ENCODE measurements at places on chromosomes 16 and 17. TPM values are rescaled to one million over a fixed set of nuclear protein-coding genes. Genes with fewer than 3 reads are reported as not detected.
A peak's percentile ranks its signal among the peaks of the same experiment; 100 is the strongest.

DNA sequence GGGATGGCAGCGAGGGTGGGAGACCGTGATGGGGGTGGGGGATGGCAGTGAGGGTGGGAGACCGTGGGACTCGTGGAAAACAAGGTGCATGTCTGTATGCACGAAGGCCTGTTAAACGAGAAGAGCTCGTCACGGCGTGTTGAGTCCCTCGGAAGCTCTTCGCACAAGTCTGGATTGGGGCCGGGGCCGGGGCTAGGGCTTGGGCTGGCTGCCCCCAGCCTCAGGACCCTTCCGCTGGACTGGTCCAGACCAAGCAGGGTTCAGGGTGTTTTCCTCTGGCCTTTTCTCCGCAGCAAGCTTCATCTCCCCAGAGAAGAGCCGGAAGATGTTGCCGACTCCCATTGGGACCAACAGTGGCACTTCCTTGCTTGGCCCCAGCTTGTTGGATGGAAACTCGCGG, 7.7 kb upstream of the JPT2 start:
- DNase-seq = no peak

DNA sequence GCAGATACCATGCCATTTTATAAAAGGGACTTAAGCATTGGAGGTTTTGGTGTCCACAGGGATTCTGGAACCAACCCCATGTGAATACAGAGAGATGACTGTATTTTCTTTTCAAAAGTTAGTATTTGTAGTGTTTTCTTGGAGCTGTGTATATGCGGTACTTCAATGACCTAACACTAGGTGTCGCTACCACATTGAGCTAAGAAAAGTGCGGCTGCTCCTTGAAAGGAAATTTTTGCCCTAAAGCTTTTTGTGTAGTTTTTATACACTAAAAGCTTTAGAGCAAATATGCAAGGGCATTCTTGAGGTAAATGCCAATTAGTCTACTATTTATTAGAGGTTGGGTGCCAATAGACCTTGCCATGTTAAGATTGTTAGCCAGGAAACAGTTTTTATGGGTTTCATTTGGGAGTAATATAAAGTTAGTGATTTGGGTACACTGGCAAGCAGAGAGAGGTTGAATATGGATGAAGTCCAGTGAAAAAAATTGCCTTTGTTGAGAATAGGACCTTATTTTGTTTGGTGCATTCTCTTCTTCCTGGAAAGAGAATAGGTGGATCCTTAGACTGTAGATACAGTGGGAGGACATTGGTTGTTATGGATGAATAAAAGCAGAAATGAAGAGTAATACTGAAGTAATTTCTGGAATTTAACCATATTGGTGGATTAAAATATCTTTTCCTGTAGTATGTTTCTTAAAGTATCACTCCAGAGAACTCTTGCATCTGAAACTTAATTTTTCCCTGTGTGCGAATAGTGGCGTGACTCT, 43.3 kb downstream of the BCAS3 start:
- DNase-seq = peak; percentile 27

DNA sequence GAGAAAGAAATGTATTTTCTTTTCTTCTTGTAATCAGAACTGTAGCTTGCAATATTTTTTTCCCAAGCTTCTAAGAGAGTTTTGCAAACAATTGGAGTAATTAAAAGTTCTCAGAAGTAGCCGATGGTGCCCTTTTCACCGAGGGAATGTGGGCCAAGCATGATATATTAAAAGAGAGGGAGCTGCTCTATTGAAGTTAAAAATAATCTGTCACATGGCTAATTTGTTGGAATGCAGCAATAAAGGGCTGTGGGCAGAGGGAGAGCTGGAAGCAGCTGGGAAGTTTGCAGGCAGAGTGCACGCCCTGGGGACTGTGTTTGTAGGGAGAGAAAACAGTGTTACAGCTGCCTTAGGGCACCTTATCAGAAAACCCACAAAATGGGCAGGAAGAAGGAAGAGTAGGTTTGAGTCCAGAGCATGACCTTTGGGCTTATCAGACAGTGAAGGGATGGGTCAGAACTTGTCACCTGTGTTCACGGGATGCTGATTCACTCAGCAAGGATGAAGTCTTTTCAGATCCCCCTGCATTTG, 18.5 kb upstream of the TERF2 start:
- no peak for DNase-seq

- DNase-seq = no peak
Observed at GRCh38 chr17:50848711-50849110, 13.3 kb downstream of the WFIKKN2 start.

GRCh38 chr17:6069539-6070429, at the start of gene WSCD1:
Gene WSCD1 (plus strand): TSS chr17:6070379. CDS start chr17:6080659, 10,280 bp downstream.
- no peak for DNase-seq

GRCh38 chr16:81401035-81401950, 43.3 kb upstream of the CMIP start:
- no peak for DNase-seq

GRCh38 chr17:49494986-49495841, at the start of gene NGFR:
Gene NGFR (plus strand): TSS chr17:49495293. CDS start chr17:49495418, 125 bp downstream.
- DNase-seq = peak; percentile 79

DNA sequence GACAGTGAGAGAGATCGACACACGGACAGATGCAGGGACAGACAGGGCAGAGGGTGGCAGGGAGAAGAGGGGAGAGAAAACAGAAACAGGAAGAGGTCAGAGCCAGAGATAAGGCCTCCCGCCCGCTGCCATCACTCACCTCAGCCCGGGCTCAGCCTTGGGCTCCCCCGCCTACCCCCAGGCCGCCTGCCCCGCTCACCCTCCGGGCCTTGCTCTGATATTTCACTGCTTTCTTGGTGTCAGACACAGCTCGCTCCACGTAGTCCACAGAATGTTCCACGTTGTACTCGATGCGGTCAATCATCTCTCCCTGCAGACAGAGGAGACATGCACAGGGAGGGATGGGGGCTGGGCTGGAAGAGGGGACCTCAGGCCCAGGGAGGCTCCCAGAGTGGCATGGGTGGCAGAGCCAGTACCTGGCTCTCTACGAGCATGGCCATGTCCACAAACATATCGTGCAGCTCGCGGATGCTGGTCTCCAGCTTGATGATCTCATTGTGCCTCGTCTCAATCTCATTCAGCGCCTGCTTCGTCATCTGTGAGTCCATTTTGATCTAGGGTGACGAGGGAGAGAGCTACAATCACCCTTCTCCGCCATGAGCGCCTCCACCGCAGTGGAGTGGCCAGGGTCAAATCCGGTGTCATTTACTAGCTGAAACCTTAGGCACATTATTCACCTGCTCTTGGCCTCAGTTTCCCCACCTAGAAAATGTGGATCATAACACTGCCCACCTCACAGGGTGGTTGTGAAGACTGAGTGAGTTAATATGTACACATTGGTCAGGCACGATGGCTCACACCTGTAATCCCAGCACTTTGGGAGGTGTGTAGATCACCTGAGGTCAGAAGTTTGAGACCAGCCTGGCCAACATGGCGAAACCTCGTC, 8.2 kb downstream of the HSD3B7 start:
- DNase-seq = no peak

DNA sequence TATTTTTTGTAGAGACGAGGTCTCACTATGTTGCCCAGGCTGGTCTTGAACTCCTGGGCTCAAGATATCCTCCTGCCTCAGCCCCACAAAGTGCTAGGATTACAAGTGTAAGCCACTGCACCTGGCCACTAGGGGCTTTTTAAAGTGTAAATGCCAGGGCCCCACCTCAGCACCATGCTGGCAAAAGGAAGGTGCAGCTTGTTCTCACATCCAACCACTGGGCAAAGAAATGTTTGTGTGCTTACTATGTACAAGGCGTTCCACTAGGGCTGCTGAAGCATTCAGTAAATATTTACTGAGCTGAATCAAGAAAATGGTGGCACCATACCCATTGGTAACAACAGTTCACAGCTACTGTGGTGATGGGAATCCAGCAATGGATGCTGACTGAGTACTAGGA, 22.6 kb downstream of the COG1 start:
- DNase-seq = no peak

DNA sequence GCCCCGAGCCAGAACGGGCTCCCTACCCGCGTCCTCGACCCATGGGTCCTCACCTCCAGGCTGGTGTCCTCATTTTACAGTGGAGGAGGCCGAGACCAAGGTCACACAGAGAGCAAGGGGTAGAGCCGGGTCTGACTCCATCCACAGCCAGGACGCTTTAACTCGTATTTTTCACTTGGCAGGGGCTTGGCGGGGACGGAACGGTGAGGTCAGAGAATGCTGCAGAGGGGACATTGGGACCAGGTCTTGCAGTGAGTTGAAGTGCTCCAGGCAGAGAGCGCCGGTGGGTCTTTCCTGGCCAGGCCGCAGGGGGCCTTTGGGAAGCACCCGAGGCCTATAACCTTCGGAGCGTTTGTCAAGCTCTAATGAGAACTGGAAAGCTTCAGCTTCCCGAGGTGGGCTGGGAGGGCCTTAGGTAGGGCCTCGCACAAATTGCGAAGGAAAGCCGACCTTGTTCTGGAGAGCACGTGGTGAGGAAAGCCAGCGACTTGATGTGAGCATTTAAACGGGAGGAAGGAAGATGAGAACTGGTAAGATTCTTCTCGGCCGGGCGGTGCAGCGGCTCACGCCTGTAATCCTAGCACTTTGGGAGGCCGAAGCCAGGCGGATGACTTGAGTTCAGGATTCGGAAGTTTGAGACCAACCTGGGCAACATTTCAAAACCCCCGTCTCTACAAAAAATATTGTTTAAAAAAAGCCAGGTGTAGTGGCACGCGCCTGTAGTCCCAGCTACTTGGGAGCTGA, 908 bp upstream of the CLUH start:
- DNase-seq = no peak

GRCh38 chr17:49260011-49260816, 29.6 kb upstream of the PHOSPHO1 start:
- DNase-seq = peak; percentile 77

GRCh38 chr16:75108792-75109731, 7.5 kb downstream of the LDHD start:
- peak; percentile 91 for DNase-seq

- DNase-seq = peak; percentile 25
Observed at GRCh38 chr17:2406271-2406902, 5.5 kb upstream of the MNT start.

GRCh38 chr17:43456661-43457361, 27.0 kb upstream of the DHX8 start:
- no peak for DNase-seq

- DNase-seq = peak; percentile 57
Observed at GRCh38 chr17:1008008-1008761, 11.3 kb downstream of the TIMM22 start.

GRCh38 chr16:5851393-5851982, 753.9 kb upstream of the EEF2KMT start:
- no peak for DNase-seq

DNA sequence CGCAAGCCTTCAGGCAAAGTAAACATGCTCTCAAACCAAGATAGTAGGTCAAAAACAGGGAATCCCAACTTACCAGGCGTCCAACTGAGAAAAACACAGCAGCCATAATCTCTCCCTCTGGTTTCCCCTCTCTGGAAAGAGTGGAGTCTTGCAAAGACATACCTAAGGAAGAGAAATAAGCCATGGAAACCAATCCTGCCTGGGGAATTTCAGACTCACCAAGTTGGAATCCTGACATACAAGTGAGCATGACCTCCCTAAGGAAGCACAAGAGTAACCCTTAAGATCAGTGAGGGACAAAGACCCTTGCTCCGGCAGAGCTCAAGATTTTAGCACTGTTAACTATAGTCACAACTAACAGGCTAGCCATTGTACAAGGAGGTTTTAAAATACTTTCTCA, 4.1 kb downstream of the ZNF624 start:
- DNase-seq = no peak

DNA sequence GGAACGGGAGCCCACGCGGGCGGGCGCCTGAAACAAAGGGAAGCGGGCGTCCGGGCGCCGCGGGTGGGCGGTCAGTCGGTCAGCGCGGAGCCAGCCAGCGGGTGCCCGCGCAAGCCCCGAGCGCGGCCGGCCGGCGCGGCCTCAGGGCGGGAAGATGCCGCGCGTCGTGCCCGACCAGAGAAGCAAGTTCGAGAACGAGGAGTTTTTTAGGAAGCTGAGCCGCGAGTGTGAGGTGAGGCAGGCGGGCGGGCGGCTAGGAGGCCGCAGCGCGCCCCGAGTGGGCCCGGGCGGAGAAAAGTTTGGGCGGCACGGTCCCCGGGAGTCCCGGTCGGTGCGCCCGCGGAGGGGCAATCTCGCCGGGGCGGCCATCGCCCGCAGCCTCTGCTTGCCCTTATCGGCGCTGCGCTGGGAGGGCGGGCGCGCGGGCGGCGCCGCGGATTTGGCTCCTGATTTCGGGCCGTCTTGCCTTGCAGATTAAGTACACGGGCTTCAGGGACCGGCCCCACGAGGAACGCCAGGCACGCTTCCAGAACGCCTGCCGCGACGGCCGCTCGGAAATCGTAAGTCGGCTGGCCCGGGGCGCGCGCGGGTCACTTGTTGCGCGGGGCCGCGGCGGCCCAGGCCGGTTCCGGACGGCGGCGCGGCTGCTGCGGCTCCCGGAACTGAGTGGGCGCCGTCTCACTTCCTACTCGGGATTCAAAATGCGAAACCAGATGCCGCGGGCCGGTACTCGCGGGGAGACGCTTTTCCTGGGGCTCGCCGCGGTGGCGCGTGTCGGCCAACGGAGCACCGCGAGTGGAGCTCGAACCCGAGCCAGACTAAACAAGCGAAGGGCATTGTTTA, 526 bp downstream of the CBFB start:
- peak; percentile 71 for DNase-seq

DNA sequence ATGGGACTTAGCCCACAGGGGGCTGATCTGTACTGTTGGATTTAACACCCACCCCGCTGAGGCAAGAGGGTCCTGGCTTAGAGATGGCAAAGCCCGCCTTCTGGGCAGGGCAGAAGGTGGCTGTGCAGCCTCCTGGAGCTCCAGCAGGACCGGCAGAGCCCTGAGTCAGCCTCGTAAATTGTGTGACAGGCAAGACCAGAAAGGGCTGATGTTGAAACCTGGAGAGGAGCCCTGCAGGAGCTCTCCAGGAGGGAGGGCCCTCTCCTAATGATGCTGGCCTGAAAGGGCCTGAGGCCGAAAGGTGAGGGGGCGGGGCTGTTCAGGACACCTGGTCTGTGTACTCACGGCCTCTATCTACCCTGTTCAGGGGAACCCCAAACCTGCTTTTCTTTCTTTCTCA, 22.5 kb upstream of the MYO15B start:
- no peak for DNase-seq

DNA sequence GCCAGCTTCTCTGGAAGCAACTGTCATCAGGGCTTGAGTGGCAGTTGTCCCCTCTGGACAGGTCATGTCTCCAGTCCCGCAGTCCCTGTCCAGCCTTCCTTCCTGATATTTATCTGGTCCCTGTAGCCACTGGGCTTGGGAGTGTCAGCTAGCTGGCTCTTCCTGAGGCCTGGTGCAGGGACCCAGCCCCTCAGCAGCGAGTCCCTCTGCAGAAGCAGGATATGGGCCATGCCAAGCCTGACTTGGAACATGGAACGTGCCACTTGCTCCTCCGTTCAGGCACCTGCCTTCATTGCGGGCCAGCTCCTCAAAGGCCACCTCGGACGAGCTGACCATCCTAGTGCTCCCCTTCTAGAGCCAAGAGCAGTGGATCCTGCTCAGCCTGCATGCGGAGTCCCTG, 26.3 kb downstream of the DRC3 start:
- DNase-seq = no peak

- no peak for DNase-seq
Observed at GRCh38 chr16:49563666-49564065, 190.1 kb downstream of the C16orf78 start.

PABPN1L gene
- total RNA-seq = not detected

TBC1D3B gene
- 1.4 TPM for total RNA-seq

TBC1D28 gene
- total RNA-seq = not detected

ABCC6 gene
- total RNA-seq = 0.88 TPM

NLRC3 gene
- total RNA-seq = 2.9 TPM

OR3A1 gene
- not detected for total RNA-seq

CCDC144A gene
- total RNA-seq = 1.5 TPM

IGFALS gene
- not detected for total RNA-seq

EME1 gene
- total RNA-seq = not detected

NDUFB10 gene
- 548 TPM for total RNA-seq

COASY gene
- total RNA-seq = 40.5 TPM

CNTNAP1 gene
- total RNA-seq = 3.1 TPM

CEP295NL gene
- total RNA-seq = 3.3 TPM

CMTM1 gene
- 1.1 TPM for total RNA-seq

Measured in heart left ventricle (tissue), 16 donors.